Panc1 (cell line): ENCODE measurements at places on chromosomes 11 and 22. TPM values are rescaled to one million over a fixed set of nuclear protein-coding genes. Genes with fewer than 3 reads are reported as not detected.

The SLC22A9 gene
- total RNA-seq, result not detected

The ACTN3 gene
- total RNA-seq, result 0.13 TPM

- DNase-seq, result no peak
Observed at GRCh38 chr22:39383841-39384625, 15.5 kb upstream of the TAB1 start.

- DNase-seq, result no peak
Observed at GRCh38 chr11:62223095-62223494, 14.6 kb downstream of the SCGB2A1 start.

The SLC37A2 gene
- 0.23 TPM for total RNA-seq

DNA sequence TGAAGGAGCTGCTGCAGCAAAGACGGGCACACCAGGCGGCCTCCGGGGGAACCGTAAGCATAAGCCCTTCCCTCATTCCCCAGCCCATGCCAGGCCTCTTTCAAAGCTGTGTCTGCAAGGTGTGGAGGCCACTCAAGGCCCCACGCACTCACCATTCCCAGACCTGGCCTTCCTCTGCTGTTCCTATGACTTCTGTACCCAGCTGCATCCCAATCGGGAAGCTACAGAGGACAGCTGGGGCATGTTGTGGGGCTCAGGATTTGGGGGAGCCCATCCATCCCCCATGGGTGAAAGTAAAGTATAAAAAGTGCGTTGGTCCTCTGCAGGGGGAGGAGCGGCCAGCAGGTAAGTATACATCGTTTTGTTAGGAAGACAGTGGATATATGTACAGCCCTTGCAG is 2.2 kb downstream of the POU2AF3 start:
- DNase-seq, result no peak

The FAT3 gene
- 0.33 TPM for total RNA-seq

The ATXN10 gene
- total RNA-seq, result 184 TPM

DNA sequence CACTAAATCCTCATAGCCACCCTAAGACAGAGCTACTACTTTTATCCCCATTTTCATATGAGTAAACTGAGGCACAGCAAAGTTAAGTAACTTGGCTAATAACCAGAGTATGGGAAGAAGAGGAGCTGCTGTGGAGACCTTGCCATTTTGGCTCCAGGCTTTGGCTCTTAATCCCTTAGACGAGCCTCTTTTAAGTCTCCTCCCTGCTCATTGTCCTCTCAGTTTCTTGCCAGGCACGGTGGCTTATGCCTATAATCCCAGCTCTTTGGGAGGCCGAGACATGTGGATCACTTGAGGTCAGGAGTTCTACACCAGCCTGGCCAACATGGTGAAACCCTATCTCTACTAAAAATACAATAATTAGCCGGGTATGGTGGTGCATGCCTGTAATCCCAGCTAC is 78.6 kb downstream of the PRR5L start:
- no peak for DNase-seq

- DNase-seq, result no peak
Observed at GRCh38 chr22:37334859-37335805, 52.8 kb downstream of the CYTH4 start.

GRCh38 chr22:45094825-45095224 is 68.9 kb upstream of the NUP50 start:
- DNase-seq, result no peak

The PIH1D2 gene
- 3.0 TPM for total RNA-seq

The ACR gene
- 0.21 TPM for total RNA-seq

GRCh38 chr11:70141486-70142220 is 61.4 kb upstream of the FADD start:
- no peak for DNase-seq

The OR52E2 gene
- not detected for total RNA-seq

The ARHGEF17 gene
- total RNA-seq, result 43.2 TPM

GRCh38 chr11:132408877-132409276 is 1038.5 kb downstream of the NTM start:
- DNase-seq, result no peak

- DNase-seq, result no peak
Observed at GRCh38 chr22:17422736-17423343, 53.6 kb downstream of the CECR2 start.

The SNX19 gene
- total RNA-seq, result 79.3 TPM

DNA sequence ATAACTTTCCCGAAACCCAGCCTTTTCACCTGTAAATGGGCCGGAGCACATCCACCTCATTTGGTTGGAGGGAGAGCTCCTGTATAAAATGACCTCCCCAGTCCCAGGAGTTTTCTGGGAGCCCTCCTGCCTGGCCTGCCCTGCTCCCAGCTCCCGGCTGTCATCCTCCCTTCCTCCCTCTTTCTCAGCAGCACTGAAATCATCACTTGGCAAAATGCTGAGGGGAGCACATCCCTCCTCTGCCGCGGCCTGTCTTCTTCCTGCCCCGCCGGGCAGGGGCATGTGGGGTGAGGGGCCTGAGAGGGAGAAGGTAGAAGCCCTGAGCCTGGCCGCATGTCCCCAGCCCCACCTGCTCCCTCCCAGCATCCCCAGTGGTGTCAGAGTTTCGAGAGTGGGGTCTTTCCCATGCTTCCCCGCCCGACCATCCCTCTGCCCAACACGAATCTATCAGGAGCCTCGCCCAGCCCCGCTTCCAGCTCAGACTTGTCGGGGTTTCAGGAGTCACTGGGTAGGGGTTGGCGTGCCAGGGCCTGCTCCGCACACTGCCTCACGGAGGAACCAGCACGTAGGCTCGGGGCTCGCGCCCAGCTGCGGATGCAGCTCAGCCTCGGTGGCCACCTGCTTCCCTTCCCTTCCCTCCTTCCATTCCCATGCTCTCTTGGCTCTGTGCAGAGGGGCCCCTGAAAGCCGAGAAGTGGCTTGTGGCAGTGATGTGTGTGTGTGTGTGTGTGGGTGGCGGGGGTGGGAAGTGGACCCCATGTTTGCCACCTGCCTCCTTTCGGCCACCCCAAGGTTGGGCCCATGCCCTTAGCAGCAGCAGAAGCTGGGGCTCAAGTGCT is 37.1 kb downstream of the NECTIN1 start:
- DNase-seq, result no peak

GRCh38 chr11:23956586-23956985 is 540.3 kb upstream of the LUZP2 start:
- no peak for DNase-seq

DNA sequence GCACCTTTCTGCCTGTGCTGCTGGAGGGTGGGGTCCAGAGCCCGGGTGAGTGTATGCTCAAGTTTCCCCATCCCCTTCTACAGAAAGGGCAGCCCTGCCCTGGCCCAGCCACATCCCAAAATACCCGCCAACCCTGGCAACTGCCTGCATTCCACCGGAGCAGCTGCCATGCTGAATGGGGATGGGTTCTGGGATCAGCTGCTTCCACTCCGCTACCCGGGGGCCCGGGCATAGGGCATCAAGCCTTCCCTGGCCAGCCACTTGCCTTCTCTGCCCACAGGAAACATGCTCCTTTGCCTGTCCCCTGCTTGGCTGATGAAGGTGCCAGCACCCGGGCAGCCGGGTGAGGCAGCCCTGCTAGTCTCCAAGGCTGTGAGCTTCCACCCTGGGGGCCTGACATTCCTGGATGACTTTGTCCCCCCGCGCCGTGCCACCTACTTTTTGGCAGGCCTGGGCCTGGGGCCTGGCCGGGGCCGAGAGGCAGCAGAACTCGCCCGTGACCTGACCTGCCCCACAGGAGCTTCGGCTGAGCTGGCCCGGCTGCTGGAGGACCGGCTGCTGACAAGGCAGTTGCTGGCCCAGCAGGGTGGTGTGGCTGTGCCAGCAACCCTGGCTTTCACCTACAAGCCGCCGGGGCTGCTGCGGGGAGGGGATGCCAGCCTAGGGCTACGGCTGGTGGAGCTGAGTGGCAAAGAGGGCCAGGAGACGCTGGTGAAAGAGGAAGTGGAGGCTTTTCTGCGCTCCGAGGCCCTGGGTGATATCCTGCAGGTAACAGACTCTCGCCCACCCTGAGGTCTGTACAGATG is 3.2 kb downstream of the CARNS1 start:
- DNase-seq, result no peak

- no peak for DNase-seq
Observed at GRCh38 chr22:39231197-39231950, 13.4 kb downstream of the PDGFB start.

- no peak for DNase-seq
Observed at GRCh38 chr11:117872975-117873827, 3.3 kb downstream of the FXYD6 start.

GRCh38 chr22:46007848-46008261 is 30.9 kb upstream of the WNT7B start:
- DNase-seq, result no peak

- DNase-seq, result no peak
Observed at GRCh38 chr11:1840780-1841480, 2.1 kb downstream of the TNNI2 start.

GRCh38 chr11:70029861-70030380 is 48.2 kb upstream of the ANO1 start:
- DNase-seq, result no peak

GRCh38 chr11:124894606-124895430 is 2.8 kb downstream of the ROBO4 start:
- no peak for DNase-seq

DNA sequence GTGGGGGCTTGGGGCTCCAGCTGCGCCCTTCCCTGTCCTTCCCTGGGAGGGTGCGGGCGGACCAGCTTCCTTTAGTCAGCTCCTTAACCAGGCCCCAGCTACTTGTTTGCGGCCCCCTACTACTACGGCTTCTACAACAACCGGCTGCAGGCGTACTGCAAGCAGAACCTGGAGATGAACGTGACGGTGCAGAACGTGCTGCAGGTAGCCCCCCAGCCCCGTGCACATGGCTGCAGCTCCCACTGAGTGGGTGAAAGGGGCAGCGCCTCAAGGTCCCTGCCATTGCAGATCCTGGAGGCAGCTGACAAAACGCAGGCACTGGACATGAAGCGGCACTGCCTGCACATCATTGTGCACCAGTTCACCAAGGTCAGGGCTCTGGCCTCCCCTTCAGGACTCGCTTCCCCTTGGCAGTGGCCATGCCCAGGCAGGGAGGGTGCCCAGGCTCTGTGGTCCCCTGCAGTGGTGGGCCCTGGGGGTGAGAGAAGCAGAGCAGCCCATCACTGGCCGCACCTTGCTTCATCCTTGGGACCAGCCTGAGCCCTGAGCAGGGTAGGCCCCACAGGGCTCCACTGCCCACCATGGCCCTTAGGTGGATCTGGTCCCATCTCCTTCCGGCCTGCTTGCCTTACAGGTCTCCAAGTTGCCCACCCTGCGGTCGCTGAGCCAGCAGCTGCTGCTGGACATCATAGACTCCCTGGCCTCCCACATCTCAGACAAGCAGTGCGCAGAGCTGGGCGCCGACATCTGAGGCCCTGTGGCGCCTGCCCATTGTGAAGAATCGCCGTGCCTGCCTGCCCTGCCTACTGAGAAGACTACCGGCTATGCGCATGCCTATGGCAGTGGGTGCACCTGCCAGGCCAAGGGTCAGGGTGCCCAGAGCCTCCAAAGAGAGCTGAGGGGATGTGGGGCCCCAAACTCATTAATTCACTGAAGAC is 5.1 kb downstream of the THAP7 start:
- no peak for DNase-seq

The OPCML gene
- not detected for total RNA-seq

DNA sequence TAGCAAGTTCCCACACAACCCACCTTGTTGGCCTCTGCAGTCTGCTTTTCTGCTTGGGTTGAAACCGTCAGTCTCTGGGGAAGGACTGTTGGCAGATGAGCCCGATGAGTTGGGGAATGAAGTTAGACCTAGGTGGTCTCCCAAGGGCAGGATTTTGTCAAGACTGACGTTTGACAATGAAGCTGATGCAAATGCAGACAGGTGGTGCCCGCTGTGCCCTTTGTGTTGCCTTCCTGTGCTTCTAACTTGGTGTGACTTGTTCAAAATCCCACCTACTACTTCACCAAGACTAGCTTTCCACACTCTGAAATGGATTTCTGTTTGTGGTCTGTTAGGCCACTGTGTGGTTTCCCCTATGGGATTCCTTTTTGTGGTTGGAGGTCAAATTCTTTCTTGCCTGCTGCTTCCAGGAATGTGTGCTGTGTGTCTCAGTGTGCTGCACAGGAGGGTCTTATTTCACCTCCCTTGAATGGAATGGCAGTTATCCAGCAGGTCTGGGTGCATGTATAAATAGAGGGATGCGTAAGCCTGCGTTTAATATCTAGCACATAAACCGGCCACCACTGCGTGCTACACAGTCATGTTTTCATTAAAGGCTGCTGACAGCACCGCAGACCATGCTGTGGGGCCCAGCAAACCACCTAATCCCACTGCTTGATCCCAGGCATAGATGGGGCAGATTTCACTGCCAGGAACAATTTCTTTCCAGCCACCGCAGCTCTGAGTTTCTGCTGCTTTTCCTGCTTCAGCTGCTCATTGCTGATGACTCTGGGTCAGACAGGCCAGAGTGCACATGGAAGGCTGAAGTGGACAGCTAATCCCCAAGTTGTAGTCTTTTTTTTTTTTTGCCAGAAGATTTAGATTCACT is 44.8 kb downstream of the ADAMTS8 start:
- DNase-seq, result no peak

- DNase-seq, result no peak
Observed at GRCh38 chr22:38032681-38033521, 24.3 kb upstream of the PICK1 start.

The RFPL2 gene
- not detected for total RNA-seq

DNA sequence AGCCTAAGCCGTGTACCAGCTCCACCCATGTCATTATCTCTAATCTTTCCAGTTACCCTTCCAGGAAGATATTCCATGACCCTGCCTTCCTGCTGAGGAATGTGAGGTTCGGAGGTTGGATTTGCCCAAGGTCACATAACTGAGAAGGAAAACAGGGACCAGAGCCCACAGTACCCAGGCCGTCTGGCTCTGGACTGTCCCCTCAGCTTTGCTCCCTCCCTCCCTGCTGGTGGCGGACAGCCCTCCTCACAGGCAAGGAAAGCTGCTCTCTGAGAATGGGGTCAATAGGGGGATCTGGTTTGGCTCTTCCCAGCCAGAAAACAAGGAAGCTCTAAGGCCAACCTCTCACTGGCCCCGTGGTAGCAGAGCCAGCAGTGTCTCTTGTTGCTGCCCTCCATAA is 63.3 kb downstream of the SYN3 start:
- DNase-seq, result no peak

DNA sequence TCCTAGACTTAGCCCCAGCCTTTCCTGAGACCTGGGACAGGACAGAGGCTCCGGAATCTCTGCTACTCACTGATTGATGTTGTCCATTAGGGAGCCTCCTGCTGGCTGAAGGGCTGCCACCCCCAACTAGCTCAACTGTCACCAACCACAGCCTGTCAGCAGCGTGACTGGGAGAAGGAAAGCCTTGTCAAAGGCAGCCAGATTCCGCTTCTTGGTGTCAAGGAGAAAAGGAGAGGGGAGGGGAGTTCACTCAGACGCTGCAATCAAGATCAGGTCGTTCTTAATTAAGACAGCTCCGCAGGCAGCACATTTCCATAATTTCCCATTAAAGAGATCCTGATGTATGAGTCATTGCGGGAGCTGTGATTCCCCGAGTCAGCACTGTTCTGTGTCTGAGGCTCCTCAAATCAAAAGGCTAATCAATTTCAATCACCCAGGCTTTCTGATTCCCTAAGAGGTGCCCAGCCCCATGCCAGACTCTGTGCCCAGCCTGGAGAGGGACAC is 152.8 kb upstream of the ZBED5 start:
- DNase-seq, result no peak

DNA sequence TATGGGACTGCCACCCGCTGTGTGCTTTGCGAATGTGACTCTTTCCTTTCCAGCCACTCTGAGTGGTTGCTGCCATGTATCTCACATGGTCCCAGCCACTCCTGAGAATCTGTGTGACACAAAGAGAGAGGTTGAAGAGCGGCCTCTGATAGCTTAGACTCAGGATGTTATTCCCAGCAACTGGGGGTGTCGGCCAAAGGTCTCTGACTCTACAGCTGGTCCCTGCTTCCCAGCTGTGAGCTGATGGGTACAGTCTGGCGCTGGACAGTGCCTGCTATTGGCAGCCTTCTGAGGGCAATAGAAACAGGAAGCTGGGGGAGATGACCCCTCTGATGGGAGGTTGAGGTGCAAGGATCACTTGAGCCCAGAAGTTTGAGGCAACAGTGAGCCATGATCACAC is 105.1 kb downstream of the RRAS2 start:
- no peak for DNase-seq
